ENCODE measurements at places on chromosomes 3 and 15.

- H3K4me3 ChIP-seq, result no peak overlapping the region
- no peak for DNase-seq
- no peaks in the 10 kb centered on the region for H3K36me3 ChIP-seq
- H3K27ac ChIP-seq, result no peak overlapping the region
- no peaks in the 10 kb centered on the region for H3K27me3 ChIP-seq
Observed at GRCh38 chr3:184690192-184690883, 21.5 kb downstream of the MAGEF1 start.

GRCh38 chr15:59791755-59792154 is 102.6 kb upstream of the BNIP2 start:
- no peak for DNase-seq
- no peaks in the 10 kb centered on the region for H3K27me3 ChIP-seq
- H3K4me3 ChIP-seq, result peak overlapping the region; percentile 7
- no peak overlapping the region for H3K27ac ChIP-seq

DNA sequence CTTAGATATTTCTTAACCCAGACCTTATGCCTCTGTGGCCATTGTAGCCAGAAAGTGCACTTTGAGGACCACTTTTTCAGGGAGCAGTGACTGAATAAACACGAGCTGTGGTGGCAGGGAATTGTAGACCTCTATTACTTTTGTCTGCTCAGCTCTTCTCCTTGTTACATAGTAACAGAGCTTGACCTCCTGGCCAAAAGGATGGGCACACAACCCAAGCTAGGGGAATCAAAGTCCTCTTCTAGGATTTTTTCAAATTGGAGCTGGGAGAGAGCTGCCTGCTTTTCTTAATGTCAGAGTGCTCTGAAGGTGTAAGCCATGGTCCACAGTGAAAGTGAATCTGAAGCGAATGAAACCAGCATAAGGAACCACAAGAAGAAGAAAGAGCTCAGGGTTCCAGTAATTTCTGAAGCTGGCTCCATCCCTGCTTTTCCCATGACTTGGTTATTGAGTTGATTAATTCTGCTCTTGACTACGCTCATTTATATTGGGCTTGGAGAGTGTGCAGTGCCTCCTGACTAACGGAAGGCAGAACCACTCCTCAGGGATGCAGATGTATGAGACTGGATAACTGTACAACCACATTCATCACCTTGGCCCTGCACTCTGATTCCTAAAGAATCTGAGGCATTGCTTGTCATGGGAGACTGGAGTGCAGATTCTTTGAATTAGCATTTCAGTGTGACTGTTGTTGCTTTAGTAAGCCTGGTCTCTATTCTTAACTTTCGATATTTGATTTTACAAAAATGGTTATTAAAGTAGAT is 60.9 kb downstream of the TLNRD1 start:
- H3K36me3 ChIP-seq, result no peaks in the 10 kb centered on the region
- no peak overlapping the region for H3K27ac ChIP-seq

- H3K4me3 ChIP-seq, result no peak overlapping the region
- H3K27me3 ChIP-seq, result no peaks in the 10 kb centered on the region
- H3K27ac ChIP-seq, result no peak overlapping the region
Observed at GRCh38 chr15:50190166-50190570, 8.2 kb downstream of the SLC27A2 start.

GRCh38 chr15:69686626-69687025 is 234.0 kb downstream of the RPLP1 start:
- H3K27ac ChIP-seq, result no peak overlapping the region
- no peak for DNase-seq
- H3K4me3 ChIP-seq, result no peak overlapping the region

DNA sequence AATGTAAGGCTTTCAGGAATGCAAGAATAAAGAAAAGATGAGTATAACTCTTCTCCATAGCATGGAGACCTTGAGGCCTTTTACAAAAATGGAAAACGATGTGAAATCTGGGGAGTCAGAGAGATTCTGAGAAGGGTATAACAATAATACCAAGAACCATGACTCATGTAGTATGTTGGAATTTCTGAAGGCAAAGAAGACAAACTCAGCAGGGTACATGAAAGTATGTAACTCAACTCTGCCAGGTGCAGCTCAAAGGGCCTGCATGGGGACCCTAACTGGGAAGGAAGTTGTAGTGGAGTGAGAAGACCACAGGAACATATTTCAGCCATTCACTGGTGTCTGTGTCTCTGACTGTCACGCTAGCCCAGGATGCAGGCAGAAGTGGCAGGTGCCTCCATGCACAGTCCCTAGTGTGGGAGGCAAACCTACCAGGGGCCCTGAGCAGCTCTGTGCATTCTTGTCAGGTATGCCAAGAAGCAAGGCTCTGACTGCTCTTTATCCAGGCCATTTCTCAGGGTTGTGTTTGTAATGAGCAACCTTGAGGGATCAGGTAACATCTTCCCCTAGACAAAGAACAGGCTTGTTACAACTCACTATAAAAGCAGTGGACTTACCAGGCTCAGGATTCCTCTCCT is 57.2 kb downstream of the GPR156 start:
- no peaks in the 10 kb centered on the region for H3K4me1 ChIP-seq
- H3K36me3 ChIP-seq, result no peaks in the 10 kb centered on the region

DNA sequence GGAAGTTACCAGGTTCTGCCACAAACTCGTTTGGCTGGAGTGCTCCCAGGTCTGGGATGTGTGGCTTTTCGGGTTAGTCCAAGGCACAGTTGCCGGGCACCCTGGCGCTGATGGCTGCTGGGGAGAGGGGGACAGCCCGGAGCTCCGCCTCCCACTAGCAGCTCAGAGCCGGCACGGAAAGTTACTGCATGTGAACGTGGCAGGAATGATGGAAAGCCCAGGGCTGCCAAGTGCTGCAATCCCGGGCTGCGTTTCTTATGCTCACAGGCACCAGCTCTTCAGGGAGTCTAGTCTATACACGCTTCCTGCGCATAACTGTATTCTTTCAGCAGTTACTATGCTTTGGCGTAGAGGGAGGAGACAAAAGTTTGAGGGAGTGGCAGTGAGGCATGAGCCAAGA is 141.8 kb upstream of the ICE2 start:
- no peak overlapping the region for H3K4me3 ChIP-seq
- H3K27ac ChIP-seq, result no peak overlapping the region
- H3K36me3 ChIP-seq, result no peaks in the 10 kb centered on the region
- no peaks in the 10 kb centered on the region for H3K27me3 ChIP-seq
- DNase-seq, result no peak

- no peaks in the 10 kb centered on the region for H3K36me3 ChIP-seq
- no peaks in the 10 kb centered on the region for H3K4me1 ChIP-seq
- H3K27ac ChIP-seq, result no peak overlapping the region
- no peak overlapping the region for H3K4me3 ChIP-seq
- no peak for DNase-seq
Observed at GRCh38 chr3:110567029-110567428, 504.6 kb upstream of the NECTIN3 start.

- H3K36me3 ChIP-seq, result no peaks in the 10 kb centered on the region
- no peak for DNase-seq
- no peaks in the 10 kb centered on the region for H3K27me3 ChIP-seq
- no peak overlapping the region for H3K4me3 ChIP-seq
Observed at GRCh38 chr3:123053107-123053506, 13.7 kb upstream of the PDIA5 start.

- no peak overlapping the region for H3K4me3 ChIP-seq
- no peaks in the 10 kb centered on the region for H3K27me3 ChIP-seq
- DNase-seq, result no peak
- no peaks in the 10 kb centered on the region for H3K36me3 ChIP-seq
- H3K27ac ChIP-seq, result no peak overlapping the region
Observed at GRCh38 chr3:82293867-82294266, 532.4 kb upstream of the GBE1 start.

DNA sequence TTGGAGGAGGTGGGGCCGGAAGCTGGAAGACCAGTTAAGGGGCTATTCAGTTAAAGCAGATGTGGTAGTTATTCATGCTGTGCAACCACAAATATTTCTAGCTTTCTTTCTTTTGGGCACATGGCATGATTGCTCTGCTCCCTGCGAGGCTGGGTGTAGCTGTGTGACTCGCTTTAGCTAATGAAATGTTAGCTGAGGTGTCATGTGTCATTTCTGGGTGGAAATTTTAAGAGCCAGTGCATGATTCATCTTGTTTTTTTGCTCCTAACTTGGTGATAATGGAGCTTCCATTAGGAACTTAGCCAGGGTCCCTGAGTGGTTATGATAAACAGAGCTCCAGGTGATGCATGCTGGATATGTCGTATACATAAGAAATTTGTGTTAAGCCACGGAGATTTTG is 300.6 kb downstream of the SATB1 start:
- H3K4me3 ChIP-seq, result no peak overlapping the region
- no peak overlapping the region for H3K27ac ChIP-seq
- H3K4me1 ChIP-seq, result no peaks in the 10 kb centered on the region
- H3K27me3 ChIP-seq, result no peaks in the 10 kb centered on the region
- DNase-seq, result no peak

DNA sequence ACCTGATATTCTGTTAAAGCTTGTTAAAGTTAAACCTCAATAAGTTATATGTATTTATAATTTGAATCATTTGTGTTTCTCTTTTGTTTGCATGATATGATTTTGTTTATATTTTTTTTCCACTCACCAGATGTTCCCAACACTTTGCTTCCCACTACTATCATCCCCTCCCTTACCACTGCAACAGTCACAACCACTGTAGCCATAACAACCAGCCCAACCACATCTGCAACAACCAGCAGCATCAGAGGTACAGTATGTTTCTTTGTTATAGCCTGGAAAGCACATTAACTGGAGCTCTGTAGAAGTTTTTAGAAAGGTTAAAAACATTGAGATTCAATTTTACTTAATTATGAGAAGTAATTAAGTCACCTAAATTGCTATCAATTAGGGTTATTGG is 1011.9 kb downstream of the VGLL3 start:
- DNase-seq, result no peak
- no peaks in the 10 kb centered on the region for H3K36me3 ChIP-seq
- no peak overlapping the region for H3K4me3 ChIP-seq
- H3K27me3 ChIP-seq, result no peaks in the 10 kb centered on the region
- H3K4me1 ChIP-seq, result no peaks in the 10 kb centered on the region

- H3K27ac ChIP-seq, result no peak overlapping the region
- H3K27me3 ChIP-seq, result no peaks in the 10 kb centered on the region
- peaks cover 32% of the 10 kb centered on the region for H3K4me1 ChIP-seq
- no peak overlapping the region for H3K4me3 ChIP-seq
- H3K36me3 ChIP-seq, result peaks cover 35% of the 10 kb centered on the region
Observed at GRCh38 chr15:74855857-74856256, 12.9 kb upstream of the ULK3 start.

GRCh38 chr3:177618873-177619733 is 421.8 kb upstream of the TBL1XR1 start:
- no peak overlapping the region for H3K4me3 ChIP-seq
- H3K4me1 ChIP-seq, result no peaks in the 10 kb centered on the region
- DNase-seq, result no peak
- no peaks in the 10 kb centered on the region for H3K36me3 ChIP-seq
- no peaks in the 10 kb centered on the region for H3K27me3 ChIP-seq
- no peak overlapping the region for H3K27ac ChIP-seq

DNA sequence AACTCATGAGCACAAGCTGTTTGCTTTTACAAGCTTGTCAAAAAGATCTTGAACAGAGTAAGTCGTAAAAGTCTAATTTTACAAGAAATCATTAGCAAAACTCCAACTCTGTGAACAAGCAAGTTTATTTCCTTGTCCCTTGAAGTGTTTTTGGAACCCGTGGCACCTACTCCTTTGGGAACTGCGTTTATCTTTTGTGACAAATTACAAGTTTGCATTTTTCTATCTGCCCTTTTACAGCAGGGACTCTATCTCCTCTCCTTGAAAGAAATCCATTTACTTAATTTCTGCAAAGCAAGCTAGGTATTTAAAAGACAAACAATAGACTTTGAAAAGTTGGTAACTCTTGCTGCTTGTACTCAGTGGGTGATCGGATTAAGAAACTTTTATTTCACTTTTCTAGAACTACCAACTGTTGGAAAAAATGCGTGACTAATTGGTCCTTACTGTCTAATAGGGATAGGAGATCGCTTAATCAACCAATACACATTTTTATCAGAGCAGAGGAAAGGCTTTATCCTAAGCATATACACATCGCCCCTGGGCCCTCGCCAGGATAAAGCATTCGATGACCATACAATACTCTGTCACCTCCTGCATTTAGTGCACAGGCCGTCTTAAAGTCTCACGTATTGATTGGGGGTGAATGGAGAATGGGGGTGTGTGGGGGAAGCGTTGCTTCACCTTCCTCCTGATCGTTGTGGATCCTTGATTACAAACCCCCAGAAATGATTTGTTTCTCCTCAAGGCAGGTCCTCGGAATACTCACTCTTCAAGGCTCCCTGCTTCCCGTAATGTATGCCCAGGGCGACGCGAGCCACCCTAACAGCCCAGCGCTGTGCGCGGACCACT is 1.7 kb downstream of the PRTG start:
- no peak overlapping the region for H3K27ac ChIP-seq
- H3K36me3 ChIP-seq, result no peaks in the 10 kb centered on the region
- peak overlapping the region; percentile 6 for H3K4me3 ChIP-seq
- H3K4me1 ChIP-seq, result peaks cover 12% of the 10 kb centered on the region
- DNase-seq, result no peak

- no peak for DNase-seq
- H3K27me3 ChIP-seq, result no peaks in the 10 kb centered on the region
- no peaks in the 10 kb centered on the region for H3K4me1 ChIP-seq
- H3K27ac ChIP-seq, result no peak within 1 kb of the TSS
Observed at GRCh38 chr3:2098398-2099027, at the start of gene CNTN4. Gene CNTN4, plus strand, starts transcription at chr3:2098866.

- H3K27ac ChIP-seq, result no peak overlapping the region
- no peak for DNase-seq
- no peaks in the 10 kb centered on the region for H3K27me3 ChIP-seq
Observed at GRCh38 chr3:30954426-30954825, 60.0 kb upstream of the GADL1 start.

DNA sequence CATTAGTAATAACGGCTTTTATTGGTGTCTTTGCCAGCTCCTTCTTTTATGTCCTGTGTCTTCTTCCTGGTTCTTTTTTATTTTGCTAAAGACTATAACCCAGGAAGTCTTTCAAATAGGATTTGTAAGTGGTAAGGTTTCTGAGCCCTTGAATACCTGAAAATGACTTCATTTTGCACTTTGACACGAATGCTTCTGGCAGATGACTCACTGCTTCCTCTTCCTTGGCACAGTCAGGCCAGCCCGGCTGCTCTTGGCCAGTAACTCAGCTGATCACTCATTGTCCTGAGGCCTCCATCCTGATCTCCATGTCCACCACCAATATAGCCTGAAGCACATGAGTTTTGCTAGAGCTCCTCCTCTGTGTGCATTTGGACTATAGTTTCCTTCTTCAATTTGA is 48.7 kb upstream of the NR2E3 start:
- H3K4me1 ChIP-seq, result no peaks in the 10 kb centered on the region
- peaks cover 3% of the 10 kb centered on the region for H3K27me3 ChIP-seq
- DNase-seq, result no peak
- no peak overlapping the region for H3K27ac ChIP-seq
- H3K4me3 ChIP-seq, result no peak overlapping the region

DNA sequence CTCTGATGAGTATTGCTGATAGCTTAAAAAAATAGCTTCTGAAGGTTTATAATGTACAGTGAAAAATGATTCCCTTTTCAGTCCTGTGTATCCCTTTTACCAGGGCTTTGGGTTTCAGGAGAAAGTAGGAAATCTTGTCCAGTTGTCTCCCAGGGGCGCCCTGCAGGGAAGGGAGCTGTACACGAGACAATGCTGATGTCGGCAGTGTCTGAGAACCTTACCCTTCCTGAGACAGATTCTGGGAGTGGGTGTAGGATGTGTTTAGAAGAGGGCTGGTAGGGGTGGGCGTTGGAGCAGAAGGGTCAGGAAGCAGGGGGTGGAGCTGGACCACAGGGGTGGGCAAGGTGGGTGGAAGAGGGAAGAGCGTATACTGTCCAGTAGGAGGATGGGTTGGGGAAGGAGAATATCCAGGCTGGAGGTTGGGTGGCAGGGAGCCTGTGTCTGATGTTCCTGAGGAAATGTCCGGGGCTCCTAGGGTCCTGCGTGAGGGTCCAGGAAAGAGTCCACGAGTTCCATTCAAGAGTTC is 5.6 kb downstream of the THPO start:
- H3K27ac ChIP-seq, result no peak overlapping the region
- H3K4me1 ChIP-seq, result no peaks in the 10 kb centered on the region
- DNase-seq, result no peak
- peaks cover 7% of the 10 kb centered on the region for H3K36me3 ChIP-seq

Data from CD4-positive, alpha-beta memory T cell (primary cell).